Activated CD8-positive, alpha-beta memory T cell treated with anti-CD3 and anti-CD28 coated beads for 24 hours (primary cell): ENCODE measurements at places on chromosomes 7 and 10.

- no peak for DNase-seq
Measured at GRCh38 chr7:33091641-33092191, 17.5 kb downstream of the RP9 start.

GRCh38 chr10:74238031-74238431, 87.0 kb downstream of the ADK start:
- no peak for DNase-seq

GRCh38 chr10:124387078-124387874, 31.4 kb downstream of the OAT start:
- no peak for DNase-seq

GRCh38 chr7:123190109-123190831, 9.5 kb downstream of the SLC13A1 start:
- no peak for DNase-seq

GRCh38 chr10:4515721-4516120, 310.3 kb upstream of the AKR1E2 start:
- no peak for DNase-seq

DNA sequence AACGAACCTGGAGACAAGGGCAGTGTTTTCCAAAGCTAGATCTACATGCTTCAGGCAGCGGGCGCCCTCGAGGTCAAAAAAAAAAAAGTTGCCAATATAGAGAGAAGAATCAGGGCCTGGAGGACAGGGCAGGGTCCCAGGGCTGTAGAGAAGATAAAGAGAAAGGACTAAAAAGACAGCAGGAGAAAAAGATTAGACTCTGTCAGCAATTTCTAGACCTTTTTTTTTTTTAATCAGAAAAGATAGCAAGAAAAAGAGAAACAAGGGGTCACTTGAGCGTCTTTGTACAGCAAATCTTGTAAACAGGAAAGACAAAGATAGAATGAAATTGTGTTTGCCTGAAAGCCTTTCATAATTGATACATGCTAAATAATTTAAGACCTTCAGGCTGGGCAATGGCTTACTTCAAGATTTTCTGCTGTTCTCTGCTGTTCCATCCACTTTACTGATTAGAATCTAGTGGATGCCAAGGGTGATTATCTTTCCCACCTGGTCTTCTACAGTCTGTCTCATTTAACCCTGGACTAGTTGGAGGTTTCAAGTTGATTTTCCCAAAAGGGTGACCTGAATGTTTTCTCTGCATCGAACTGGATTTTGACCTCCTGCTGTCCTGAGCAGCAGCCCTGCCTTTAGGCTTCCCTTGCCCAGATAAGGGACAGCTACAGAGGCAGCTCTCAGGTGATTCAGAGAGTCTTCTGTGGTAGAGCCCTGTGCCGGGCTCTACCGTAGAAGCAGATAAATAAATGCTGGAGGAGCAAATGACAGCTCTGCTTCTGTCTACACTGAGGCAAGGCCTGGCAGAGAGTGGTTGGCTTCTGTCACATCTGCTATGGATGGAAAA, 5.1 kb downstream of the LMOD2 start:
- DNase-seq = no peak

GRCh38 chr7:13800694-13801448, 188.6 kb downstream of the ETV1 start:
- no peak for DNase-seq

- DNase-seq = no peak
Measured at GRCh38 chr7:86339051-86339450, 304.7 kb upstream of the GRM3 start.

- DNase-seq = no peak
Measured at GRCh38 chr7:81162234-81162633, 243.4 kb upstream of the SEMA3C start.

- DNase-seq = no peak
Measured at GRCh38 chr10:27383595-27384542, 120.2 kb upstream of the RAB18 start.

DNA sequence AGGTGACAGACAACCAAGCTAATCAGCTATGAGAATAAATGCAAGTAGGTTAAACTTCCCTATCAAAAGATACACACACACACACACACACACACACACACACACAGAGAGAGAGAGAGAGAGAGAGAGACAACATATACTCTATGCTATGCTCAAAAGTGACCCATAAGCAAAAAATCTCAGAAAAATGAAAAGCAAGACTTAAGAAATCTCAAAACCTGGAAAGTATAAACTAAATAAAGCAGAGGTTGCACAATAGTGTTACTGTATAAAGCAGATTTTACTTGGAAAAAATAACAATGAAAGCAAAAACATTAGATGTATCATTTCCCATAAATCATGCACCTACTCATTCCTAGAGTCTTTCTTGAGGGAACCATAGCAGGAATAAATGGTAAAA, 221.5 kb downstream of the INHBA start:
- DNase-seq = no peak

DNA sequence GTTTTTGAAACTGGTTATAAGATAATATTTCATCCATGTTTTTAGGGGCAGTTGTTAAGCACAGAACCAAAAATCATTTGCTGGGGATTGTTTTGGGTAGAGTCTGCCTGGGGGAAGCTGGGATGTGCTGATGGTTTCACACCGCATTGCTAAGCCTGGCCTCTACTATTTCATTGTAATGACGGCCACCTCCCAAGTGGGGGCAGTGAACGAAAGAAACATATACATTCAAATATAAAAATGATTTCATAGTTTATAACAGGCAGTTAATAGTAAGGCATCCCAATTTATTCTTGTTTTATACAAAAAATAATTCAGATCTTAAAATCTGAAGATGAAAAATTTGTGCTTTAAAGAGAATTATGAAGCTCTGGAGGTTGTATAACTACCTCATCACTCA, 750.8 kb downstream of the REEP3 start:
- DNase-seq = no peak

- peak; percentile 33 for DNase-seq
Measured at GRCh38 chr10:43945094-43945730, 296.5 kb upstream of the ZNF32 start.

- no peak for DNase-seq
Measured at GRCh38 chr7:49714182-49714581, 59.3 kb upstream of the VWC2 start.

- no peak for DNase-seq
Measured at GRCh38 chr10:32939296-32940111, 18.5 kb downstream of the ITGB1 start.

- DNase-seq = no peak
Measured at GRCh38 chr10:30055226-30055662, 4.1 kb downstream of the JCAD start.

DNA sequence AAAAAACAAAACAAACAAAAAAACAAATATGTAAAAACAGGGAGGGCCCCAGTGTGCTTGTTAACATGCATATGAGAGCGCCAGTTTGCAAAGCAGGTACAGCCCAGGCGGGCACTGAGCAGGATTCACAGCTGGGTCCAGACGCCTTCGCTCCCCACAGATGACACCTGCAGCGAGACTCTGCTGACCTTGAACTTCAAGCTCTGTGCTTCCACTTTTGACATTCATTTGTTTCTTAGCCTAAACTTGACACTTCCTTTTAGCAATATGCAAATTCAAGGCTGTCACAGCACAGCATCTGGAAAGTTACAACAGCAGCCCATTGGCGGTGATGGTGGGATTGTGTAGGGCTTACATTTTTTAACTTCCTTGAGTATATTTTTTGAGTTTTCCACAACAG, 88.8 kb upstream of the TNS3 start:
- DNase-seq = no peak

DNA sequence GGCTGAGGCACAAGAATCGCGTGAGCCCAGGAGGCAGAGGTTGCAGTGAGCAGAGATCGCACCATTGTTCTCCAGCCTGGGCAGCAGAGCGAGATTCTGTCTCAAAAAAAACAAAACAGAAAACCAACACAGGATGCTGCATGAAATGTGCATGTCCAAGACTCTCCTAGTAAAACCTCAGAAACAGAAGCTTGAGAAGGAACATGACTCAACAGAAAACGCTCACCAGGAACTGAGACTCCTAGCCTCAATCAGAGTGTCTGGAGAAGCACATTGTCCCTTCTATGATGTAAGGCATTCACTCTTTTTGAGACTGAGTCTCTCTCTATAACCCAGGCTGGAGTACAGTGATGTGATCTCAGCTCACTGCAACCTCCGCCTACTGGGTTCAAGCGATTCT, 168.3 kb downstream of the MYOF start:
- DNase-seq = no peak

- DNase-seq = no peak
Measured at GRCh38 chr10:88366772-88367171, 216.3 kb downstream of the RNLS start.

DNA sequence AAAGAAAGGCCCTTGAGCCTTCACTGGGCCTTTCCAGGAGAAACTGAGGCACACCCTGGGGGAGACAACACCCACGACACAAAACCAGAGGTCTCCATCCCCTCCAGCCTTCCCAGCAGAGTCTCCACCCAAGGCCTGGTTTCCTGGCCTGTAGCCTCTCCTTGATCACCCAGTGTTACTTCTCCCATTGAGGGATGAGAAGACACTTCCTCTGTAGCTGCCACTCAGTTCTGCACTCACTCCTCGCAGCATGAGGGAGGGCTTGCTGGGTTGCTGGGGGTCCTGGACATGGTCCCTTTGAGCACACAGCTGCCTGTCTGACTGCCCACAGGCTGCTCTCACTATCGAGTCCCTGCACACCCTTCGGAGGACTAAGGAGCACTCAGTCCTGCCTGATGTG, 438.1 kb upstream of the FOXK1 start:
- no peak for DNase-seq

DNA sequence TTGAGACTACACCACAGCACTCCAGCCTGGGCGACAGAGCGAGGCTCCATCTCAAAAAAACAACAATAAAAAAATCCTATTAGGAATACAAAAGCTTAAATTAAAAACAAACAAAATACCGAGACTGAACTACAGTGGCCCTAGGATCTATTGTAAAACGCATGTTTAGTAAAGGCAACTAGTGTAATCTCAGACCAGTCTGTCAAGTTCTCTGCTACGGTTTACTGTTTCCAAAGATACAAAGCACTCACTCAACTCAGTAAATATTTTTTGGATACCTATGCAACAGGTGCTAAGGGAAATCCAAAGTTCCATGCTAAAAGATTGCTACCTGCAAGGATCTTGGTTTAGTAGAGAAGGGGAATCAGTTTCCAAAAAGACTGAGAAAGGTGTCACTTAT, 3.4 kb upstream of the MIOS start:
- no peak for DNase-seq

GRCh38 chr7:158432369-158433341, 155.0 kb downstream of the PTPRN2 start:
- DNase-seq = no peak

DNA sequence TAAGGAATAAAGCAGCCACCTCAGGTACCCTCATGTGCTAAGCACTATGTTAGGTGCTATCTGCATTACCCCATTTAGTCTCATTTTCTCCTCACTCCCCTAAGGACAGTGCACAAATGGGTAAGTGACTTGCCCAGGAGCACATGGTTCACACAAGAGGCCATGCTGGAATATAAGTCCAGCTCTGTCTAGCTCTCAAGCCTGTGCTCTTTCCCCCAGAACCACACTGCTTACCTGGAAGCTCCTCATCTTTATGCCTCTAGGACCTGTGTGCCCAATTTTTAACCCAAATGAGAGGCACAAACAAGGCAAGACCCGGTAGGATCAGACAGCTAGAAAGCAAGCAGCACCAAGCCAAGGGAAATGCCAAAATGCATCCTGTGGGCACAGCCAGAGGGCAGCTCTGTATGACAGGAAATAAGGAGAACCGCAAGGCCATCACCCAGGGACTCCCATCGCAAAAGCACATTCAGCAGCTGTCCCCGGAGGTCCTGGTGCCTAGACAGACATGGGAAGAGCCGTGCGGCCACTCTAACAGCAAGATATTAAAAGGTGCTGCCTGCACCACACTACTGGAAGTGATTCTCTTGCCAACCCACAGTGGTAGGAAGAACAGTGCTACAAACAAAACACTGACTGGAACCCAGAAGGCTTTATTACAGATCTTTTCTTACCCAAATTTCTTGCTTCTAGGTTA, 88.1 kb downstream of the GSAP start:
- DNase-seq = no peak

DNA sequence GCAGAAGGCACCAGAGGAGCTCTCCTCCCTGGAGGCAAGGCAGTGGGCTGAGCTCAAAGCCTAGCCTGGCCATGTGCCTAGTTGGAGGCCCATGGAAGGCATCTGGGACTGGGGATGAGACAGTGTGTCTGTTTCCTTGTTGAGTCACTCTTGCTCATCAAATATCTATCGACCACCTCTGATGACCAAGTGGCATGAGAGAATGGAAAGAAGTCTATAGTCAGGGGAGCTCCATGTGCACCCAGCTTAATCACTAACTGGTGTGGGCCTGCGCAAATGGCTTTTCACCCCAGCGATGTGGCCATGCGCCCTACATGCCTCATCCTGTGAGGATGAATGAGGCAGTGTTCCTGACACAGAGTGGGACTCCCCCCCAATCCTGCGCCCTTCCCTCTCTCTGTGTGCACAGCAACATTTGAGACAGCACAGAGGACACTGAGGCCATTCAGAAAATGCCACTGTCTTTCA, 229.9 kb downstream of the RPS24 start:
- no peak for DNase-seq

GRCh38 chr7:69109246-69109645, 489.0 kb upstream of the AUTS2 start:
- no peak for DNase-seq

- no peak for DNase-seq
Measured at GRCh38 chr7:92423710-92424131, 23.6 kb upstream of the GATAD1 start.

- no peak for DNase-seq
Measured at GRCh38 chr10:108443636-108444035, 1279.1 kb upstream of the SORCS1 start.

DNA sequence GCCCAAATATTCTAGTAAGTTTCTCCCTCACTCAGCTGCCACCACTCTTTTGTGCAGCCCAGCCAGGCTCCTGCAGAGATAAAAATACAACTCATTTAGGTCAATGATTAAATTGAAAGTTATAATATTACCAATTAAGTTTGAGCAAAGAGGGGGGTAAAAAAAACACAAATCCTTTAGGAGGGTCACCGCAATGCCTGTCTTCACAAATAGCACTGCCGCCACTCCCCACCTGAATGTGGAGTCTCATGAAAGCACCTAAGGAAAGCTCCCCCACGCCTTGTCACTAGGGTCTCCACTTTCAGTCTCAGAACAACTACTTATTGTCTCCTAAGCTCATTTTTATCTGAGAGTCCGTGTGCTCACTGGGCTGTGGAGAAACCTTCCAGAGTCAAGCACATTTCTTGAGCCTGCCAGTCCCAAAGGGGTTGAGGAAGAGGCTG, 148.7 kb downstream of the FGFR2 start:
- no peak for DNase-seq

GRCh38 chr7:146235195-146235594, 118.6 kb downstream of the CNTNAP2 start:
- DNase-seq = no peak

GRCh38 chr10:18689498-18689897, 30.3 kb downstream of the ARL5B start:
- DNase-seq = no peak

DNA sequence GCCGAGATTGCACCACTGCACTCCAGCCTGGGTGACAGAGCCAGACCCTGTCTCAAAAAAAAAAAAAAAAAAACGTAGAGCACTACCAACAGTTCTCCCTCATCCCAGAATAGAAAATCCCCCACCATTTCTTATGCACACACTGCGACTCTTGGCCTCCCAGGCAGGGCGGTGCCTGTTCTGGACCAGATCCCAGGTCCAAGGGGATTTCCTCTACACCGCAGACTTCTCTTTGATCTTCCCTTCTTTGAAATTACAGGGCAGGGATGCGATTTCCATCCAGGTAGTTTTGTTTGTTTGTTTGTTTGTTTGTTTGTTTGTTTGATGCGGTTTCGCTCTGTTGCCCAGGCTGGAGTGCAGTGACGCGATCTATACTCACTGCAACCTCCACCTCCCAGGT, 91.8 kb downstream of the SEPTIN14 start:
- DNase-seq = peak; percentile 13

- DNase-seq = no peak
Measured at GRCh38 chr7:128129224-128129864, 98.1 kb upstream of the LRRC4 start.
